ENCODE measurements at places on chromosomes 12 and 14.

DNA sequence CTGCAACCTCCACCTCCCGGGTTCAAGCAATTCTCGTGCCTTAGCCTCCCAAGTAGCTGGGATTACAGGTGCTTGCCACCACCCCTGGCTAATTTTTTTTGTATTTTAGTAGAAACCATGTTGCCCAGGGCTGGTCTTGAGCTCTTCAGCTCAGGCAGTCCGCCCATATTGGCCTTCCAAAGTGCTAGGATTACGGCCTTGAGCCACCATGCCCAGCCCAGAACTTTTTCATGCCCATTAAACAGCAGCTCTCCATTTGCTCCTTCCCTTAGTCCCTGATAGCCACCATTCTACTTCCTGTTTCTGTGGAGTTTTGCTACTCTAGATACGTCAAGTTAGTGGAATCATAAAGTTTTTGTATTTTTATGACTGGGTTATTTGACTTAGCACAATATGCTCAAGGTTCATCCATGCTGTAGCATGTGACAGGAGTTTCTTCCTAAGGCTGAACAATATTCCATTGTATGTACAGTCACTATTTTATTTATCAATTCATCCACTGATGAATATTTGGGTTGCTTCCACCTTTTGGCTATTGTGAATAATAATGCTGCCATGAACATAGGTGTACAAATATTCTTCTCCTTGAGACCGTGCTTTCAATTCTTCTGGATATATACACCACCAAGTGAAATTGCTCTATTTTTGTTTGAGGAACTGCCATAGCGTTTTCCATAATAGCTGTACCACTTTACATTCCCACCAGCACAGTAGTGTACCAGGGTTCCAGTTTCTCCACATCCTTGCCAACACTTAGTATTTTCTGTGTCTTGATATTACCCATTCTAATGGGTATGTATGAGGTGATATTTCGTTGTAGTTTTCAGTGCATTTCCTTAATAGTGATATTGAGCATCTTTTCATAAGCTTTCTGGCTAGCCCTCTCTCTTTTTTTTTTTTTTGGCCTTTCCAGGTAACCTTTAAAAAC is 15.0 kb downstream of the ATF1 start:
- DNase-seq = no peak

DNA sequence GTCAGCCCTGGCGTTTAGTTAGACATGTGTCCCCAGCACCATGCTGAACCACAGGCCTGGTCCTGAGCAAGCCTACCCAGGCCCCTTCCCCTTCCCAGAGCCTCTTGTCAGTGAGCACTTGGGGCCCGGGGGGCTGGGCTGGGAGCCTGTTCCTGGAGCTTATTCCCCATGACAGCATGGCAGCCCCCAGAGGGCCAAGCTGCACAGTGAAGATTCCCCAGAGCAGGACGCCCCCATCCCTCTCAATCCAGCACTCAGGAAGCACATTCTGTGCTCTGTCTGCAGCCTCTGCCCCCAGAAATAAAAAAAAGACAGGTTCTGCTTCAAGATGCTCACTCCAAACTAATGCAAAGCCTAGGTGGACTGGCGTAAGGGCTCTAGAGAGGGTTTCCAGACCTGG is 117.3 kb downstream of the LGMN start:
- no peak for DNase-seq

- no peak for DNase-seq
Measured at GRCh38 chr14:84017495-84017894, 1512.4 kb upstream of the FLRT2 start.

- no peak for DNase-seq
Measured at GRCh38 chr14:35341454-35341750, 49.2 kb downstream of the PSMA6 start.

GRCh38 chr14:92622311-92622710 is 108.7 kb downstream of the RIN3 start:
- DNase-seq = no peak

- DNase-seq = no peak
Measured at GRCh38 chr12:131855521-131856142, 27.4 kb downstream of the MMP17 start.

GRCh38 chr14:71536927-71537772 is 395.1 kb upstream of the RGS6 start:
- no peak for DNase-seq

DNA sequence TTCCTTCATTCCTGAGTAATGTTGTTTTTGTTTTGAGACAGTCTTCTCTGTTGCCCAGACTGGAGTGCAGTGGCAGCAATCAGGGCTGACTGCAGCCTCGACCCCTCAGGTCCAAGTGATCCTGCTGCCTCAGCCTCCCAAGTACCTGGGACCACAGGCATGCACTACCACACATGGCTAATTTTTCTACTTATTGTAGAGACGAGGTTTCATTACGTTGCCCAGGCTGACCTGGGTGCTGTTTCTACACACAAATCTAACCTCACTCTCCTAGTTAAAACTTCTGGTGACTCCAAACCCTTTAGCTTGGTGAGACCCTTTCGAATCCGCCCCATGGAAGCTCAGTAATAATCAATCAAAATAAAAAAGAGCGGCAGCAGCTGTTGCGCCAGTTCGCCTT is 1.3 kb downstream of the TMEM116 start:
- DNase-seq = no peak

DNA sequence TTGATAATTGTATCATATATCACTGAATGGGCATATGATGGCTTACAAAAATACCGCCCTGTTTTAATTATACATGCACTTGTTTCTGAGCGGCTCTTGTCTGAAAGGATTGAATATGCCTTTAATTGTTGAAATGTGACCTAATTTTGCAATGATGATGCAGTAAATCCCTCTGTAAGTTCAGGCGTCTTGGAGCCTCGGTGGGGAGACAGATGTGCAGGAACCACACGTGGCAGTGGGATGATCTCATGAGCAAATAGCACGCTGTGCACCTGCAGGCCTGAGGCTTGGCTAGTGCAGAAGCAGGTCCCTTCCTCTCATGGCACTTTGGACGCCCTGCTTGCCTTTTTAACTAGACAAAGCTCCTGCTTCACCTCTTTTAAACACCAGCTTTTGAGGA is 49.3 kb upstream of the ASPG start:
- no peak for DNase-seq

DNA sequence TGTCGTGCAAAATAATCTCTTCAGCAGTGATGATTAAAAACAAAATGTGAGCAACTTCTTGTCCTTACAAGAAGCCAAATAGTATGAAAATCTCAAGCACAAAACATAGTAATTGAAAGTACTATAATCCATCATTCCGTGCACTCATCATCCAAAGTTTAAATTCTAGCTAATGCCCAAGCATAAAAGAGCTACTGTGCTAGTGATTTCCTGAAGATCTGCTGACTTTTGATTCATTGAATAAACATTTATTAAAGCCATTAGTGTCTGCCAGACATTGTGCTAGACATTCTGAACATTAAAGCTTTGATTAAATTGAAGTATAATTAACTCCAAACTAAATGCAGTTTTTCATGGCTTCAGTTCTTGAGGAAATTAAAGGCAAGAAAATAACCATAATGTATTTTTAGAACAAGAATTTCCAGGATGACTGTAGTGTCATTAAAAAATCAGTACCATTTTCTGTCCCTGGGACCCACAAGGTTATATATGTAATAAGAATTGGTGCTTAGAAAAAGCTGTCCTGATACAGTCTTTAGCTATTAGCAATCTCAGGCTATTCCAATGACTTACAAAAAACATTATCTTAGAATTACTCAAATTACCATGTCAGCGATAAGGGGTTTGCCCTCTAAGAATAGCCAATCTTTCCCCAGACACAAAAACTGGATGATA is 71.7 kb downstream of the CMAS start:
- DNase-seq = no peak

GRCh38 chr14:53634793-53635192 is 321.8 kb downstream of the BMP4 start:
- DNase-seq = no peak

GRCh38 chr14:35988972-35989690 is 163.0 kb downstream of the BRMS1L start:
- no peak for DNase-seq

DNA sequence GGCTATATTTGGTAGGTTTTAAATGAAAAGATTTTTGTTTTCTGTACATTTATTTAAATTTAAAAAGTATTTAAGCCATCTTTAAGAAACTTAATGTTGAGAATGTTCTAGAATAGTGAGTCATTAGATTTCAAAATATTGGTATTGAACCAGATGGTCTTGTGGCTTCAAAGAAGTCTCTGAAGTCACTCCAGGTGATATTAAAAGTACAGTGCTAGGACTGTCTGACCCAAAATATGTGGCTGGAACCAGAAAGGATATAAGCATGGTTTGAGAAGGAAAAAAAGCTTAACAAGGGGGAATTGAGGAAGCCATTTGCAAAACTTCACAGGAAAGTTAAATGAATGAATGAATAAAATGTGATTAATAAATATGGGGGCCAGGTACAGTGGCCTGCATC is 28.7 kb upstream of the MDM2 start:
- no peak for DNase-seq

GRCh38 chr12:107570721-107571120 is 114.9 kb upstream of the PWP1 start:
- DNase-seq = no peak

DNA sequence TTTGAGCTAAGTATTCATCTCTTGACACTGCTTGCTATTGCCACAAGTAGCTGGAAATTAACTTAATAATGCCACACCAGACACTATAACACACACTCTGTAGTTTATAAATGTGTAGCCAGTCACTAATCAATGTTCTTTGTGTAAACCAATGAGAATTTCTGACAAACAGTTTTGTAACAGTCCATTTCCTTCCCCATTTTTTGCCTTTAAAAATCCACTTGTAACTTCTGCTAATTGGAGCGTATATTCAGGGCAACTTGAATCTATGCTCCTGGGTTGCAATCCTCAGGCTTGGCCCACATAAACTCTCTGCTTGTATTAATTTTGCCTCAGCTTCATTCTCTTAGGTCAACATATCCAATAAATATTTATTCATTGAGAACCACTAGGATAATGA is 125.0 kb upstream of the DHRS4 start:
- no peak for DNase-seq

GRCh38 chr14:90140298-90140955 is 78.6 kb downstream of the KCNK13 start:
- DNase-seq = no peak

DNA sequence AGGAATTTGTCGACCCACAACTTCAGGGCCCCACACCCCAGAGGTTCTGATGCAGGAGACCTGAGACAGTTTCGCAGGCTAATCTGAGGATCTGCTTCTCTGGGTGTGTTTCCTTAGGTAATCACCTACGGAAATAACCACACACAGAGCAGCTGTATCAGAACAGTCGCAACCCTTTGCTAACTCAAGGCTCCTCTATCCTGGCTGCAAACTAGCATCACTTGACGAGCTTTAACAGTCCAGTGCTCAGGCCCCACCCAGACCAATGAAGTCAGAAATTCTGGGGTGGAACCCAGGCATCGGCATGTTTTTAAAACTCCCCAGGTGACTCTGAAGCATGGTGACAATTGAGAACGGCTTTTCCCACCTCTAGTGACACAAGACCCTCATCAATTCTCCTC is 20.7 kb downstream of the SLC7A7 start:
- DNase-seq = no peak

GRCh38 chr14:106530031-106530422 is 1003.6 kb downstream of the TMEM121 start:
- no peak for DNase-seq

GRCh38 chr14:100067971-100068959 is 3.0 kb downstream of the EVL start:
- peak; percentile 92 for DNase-seq

Data from stimulated activated effector memory CD8-positive, alpha-beta T cell treated with anti-CD3 and anti-CD28 coated beads, Interleukin-12 subunit alpha, Interleukin-12 subunit beta, amount 100 ng/mL, for 72 hours (primary cell).